ENCODE measurements at places on chromosomes 1 and 21.

DNA sequence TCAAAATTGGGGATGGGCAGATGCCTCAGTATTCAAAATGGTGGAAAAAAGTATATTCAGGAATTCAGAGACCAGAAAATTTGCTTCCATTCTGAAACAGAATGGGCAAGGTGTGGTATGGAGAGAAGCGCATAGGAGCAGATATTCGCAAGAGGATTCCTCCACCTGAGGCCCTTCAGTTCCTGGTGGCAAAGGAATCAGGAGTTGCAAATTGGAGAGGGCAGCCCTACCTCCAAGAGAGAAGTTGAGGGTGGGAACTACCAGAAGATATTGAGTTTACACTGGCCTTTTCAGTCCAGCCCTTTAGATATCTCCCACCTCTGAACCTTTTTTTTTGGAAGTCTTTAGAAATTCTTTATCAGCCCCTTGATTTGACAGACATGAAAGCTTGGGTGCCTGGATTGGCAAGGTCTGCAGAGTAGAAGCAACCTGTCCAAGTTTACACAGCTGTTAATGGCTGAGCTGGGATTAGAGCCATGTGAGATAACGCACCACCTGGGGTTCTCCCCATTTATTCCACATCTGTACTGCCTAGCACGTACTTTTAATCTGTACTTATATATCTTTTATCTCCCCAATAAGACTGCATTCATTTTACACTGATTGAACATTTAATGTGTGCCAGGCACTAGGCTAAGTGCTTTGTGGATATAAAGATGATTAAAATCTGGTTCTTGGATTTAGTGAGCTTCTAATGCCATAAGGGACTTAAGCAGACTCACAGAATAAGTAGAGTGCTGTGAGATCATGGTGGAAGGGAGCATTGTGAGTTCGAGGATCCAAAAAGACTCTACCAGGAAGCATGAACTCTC is 99.5 kb downstream of the NGF start:
- DNase-seq = no peak

GRCh38 chr1:7374563-7375160 is 396.4 kb upstream of the VAMP3 start:
- no peak for DNase-seq

GRCh38 chr1:13590486-13590885 is 6.9 kb downstream of the PDPN start:
- no peak for DNase-seq

DNA sequence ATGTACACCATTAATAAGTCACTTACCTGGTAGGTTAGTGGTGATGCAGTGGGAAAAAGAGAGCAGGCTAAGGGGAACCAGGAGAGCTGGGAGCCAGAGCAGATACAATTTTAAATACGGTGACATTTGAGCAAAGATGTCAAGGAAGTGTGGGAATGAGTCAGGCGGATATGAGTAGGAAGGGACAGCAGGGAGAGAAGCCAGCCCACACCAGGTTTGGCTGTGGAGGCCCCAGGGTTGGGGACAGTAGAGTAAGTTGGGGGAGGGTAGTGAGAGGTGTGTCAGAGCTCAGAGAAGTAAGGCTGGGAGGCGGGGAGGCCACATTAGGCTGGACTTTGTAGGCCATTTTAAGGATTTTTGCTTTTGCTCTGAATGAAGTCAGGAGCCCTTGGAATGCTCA is 482.0 kb downstream of the DISC1 start:
- no peak for DNase-seq

GRCh38 chr1:173050865-173051264 is at the start of gene TNFSF18:
TNFSF18 (minus strand) TSS chr1:173050941; CDS start chr1:173050896, 45 bp downstream.
- no peak for DNase-seq

DNA sequence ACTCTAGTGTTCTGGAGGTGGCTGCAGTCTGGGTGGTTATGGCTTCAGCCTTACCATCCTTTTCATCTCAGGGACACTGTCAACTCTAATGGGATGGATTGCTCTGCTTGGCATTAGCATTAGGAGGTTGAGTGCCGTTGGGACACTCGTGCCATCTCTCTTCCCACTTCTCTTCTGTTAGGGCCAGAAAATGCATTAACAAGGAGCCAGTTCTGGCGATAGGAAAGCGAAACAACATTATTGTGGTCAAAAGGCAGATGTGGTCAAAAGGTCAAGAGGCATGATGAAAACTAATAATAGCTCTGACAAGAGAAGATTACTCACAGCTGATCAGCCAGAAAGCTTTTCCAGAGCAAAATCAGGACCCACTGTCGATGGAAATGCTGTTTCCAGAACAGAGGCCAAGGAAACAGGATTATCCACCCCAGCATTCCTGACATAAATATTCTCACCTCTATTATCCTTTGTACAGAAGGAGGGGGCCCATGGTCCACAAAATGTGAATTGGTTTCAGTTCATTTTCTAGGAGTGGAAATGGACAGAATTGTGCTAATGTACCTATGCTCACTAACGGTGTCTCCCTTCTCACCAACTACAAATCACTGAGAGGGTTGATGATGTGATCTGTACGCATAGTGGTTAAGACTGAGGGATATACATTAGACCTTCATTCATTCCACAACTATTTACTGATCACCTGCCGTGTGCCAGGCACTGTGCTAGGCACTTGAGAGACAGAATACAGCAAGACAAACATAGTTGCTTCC is 72.0 kb downstream of the ST6GALNAC5 start:
- DNase-seq = no peak

DNA sequence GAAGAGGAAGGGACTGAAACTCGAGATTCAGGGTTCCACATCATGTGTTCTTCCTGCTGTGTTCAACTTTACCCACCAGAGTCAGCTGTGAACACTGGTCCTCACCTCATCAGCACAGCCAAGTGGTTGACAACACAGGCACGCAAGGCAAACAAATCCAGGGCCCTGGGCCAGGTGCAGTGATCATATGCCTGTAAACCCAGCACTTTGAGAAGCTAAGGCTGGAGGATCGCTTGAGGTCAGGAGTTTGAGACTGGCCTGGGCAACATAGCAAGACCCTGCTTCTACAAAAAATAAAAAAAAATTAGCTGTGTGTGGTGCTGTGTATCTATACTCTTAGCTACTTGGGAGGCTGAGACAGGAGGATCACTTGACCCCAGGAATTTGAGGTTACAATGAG is 8.4 kb upstream of the XKR8 start:
- no peak for DNase-seq

GRCh38 chr1:218527737-218528136 is 182.6 kb downstream of the TGFB2 start:
- DNase-seq = no peak

DNA sequence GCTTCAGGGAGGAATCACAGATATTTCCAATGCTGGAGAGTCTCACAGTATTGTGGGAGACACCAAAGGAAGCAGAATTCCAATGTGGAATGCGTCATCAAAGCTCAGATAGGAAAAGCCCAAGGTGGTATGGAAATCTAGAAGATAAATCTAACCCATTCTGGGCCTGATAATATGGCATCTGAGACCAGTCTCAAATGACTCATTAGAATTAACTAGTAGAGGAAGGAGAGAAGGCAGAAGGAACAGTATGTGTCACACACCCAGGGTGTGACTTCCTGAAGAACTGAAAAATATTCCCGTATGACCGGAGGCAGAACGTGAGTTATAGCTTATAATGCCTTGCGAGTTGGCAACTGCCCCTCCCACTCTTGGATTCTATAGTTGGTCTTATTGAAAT is 499.2 kb downstream of the PLPP3 start:
- DNase-seq = no peak

- DNase-seq = no peak
Measured at GRCh38 chr1:219324629-219325367, 151.1 kb downstream of the LYPLAL1 start.

- no peak for DNase-seq
Measured at GRCh38 chr1:234479866-234480265, 887 bp upstream of the TARBP1 start.

DNA sequence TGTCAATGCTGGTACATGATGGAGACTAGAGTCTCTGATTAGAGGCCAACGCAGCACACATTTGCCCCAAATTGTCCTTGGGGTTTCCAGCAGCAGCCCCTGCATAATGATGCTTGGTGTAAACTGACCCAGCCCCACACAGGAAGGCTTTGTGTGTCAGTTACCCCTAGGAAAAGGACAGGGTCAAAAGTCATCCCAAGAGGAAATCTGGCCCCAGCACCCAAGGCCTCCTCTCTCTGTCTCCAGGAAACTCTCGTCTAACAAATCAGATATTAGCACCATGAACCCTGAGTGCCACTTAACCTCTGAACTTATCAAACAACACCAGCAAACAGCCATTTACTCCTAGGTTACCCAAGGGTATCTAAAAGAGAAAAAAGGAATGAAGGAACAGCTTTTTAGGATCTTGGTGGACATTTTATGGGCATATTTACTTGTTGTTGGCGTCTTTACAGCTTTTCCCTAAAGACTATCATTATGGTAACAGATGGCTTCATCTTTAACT is 84.5 kb downstream of the PSMG1 start:
- no peak for DNase-seq

DNA sequence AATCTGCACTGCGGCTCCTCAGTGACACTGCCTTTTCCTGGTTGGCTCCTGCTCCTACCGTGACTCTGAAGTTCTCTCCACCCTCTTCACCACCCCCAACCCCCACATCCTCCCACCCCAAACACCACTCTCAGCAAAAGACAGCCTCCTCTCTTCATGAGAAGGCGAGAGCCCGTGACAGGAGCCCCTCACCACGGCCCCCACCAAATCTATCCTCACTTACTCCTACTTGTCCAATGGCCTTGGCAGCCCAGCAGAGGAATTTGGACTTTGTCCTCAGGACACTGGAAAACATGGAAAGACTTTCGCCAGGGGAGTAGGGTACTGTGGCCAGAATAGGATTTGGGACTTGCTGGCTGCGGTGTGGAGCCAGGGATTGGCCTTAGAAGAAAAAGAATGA is 6.9 kb downstream of the TMEM125 start:
- no peak for DNase-seq

DNA sequence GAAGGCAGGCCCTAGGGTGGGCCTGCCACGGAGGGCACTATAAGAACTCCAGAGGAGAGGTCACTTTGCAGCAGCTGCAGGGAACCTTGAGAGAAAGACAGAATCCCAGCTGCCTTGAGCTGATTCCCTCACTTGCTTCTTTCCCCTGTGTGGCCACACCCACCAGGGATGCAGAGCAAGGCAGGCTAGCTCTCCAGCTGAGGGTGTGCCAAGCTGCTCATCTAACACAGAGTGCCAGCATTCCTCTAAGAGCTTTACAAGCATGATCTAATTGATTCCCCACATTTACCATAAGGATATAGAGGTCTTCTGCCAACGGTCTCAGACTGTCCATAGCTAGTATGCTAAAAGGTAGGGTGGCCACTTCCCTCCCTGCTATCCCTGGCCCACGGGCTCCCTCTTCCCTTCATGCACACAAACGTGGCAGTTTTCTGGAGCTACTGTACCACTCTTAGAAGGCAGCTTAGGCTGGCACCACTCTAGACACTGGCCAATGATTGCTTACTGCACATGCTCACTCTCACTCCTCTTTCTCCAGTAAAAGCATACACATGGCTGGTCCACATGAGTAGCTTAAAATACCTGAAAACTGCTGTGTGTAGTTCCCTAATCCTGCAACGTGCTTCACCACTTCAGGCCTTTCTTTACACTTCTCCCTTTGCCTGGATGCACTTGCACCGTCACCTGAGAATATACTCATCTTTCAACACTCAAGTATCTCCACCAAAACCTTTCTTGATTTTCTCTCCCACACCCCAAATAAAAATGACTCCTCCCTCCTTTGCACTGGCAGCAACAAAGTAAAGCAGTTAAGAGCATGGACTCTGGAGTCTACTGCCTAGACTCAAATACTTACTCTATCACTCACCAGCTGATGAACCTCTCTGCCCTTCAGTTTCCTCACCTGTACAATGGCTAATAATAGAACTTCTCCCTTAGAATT is 57.7 kb downstream of the DMAP1 start:
- DNase-seq = no peak

DNA sequence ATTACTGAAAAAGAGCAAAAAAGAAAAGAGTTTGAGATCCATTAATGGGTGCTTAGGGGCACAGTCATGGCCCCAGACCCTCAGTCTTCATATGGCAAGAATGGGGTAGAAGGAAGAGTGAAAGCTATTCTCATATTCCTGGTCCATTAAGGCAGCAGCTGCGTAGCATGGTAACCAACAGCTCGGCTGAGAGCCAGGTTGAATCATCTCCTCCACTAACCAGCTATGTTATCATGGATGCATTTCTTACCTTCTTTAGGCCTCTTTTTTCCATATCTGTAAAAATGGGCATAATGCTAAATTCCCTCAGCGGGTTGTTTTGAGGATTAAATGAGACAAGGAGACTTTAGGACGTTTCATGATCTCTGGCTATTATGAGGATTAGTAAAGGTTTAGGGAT is 15.0 kb upstream of the SARS1 start:
- DNase-seq = no peak
